ENCODE measurements at places on chromosomes 6 and 20. TPM values are rescaled to one million over a fixed set of nuclear protein-coding genes. Genes with fewer than 3 reads are reported as not detected.

GRCh38 chr6:74128536-74128935 lies 432.5 kb downstream of the CD109 start:
- DNase-seq: no peak

TAF4 gene
- total RNA-seq: 166 TPM

DNA sequence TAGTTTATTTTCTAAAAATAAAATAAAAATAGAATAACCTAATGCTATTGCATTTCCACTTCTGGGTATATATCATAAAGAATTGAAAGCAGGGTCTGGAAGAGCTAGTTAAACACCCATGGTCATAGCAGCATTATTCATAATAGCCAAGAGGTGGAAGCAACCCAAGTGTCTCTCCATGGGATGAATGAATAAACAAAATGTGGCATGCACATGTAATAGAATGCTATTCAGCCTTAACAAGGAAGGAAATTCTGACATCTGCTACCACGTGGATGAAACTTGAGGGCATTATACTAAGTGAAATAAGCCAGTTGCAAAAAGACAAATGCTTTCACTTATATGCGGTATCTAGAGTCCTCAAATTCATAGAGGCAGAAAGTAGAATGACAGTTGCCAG lies 130.8 kb downstream of the TIAM2 start:
- DNase-seq: no peak

GRCh38 chr20:9253006-9253539 lies 184.2 kb downstream of the PLCB4 start:
- DNase-seq: no peak
